ENCODE measurements at places on chromosomes 2 and 18.

DNA sequence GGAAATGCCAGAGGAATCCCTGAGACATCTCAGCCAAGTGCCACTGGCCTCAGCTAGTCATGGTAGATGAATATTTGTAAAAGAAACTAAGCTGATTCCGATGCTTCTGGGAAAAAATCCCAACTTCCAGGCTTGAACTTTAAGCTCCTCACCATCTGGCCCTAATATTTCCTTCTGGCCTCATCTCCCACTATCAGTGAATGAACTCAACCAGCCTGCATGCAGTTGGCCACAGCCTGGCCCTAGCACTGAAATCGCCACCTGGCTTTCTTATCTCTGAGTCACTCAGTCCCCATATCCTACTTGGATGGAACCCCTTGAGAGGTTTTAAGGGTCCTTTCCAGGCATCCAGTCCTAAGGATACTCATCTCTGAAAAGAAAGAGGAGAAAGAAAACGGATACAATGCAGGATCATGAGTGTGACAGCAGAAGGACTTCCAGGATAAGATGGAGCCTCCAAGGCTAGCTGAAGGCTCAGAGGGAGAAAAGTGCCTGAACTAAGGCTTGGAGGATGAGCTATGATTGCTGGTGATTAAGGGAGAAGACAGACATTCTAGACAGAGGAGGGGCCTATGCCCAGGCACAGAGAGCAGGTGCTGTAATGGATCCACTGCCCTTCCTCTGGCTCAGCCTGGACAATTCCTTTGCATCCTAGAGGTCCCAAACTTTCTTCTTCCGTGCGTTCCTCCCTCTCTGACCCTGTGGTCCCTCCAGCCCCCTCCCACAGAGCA is 141.5 kb upstream of the MYCN start:
- DNase-seq: peak; percentile 84

DNA sequence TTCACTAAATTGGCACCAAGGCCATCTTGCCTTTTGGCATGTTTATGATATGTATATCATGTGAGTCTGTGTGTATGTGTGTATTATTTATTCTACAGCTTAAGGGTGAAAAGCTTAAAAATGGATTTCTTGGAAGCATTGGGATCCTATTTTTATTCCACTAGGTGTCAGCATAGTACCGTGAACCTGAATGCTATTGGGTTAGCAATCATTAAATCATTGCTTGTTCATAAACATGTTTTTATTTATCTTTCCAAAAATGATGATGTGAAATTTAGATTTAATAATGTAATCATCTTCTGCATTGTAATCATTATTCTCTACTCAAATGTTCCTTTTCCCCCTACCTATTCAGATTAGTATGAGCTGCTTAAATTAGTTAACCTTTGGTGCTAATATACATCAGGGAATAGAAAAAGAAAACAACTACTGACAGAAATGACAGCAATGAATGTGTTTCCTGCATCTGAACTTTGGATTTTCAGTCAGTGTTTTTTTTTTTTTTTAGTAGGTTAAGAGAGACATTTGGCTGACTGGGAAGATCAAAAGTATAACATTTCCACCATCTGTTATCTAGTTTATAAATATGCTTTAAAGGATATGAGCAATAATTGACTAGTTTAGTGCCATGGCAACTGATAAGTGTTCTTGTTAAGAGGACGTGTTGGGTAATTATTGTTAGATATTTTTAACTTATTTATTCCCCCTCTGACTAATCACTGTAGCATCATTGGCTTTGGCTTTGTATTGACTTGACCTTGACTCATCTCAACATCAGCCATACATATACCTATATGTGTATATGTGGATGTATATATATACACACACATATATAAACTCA is 14.1 kb upstream of the ZSWIM2 start:
- DNase-seq: peak; percentile 45

DNA sequence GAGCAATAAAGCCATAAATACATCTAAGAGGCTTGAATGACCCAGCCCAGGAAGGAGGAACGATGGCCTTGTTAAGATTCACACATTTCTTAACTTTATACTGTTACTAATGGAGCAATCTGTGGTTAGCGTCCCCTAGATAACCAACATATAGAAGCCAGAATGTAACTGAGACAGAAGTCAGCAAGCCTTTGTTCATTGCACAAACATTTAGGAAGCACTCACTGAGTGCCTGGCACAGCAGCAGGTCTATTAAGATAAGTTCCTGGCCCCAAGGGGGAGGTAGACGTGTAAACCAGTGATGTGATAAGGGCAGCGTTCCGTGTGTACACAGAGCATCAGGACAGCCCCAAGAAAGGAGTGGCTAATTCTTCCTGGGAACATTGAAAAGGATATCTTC is 63.6 kb upstream of the ATL2 start:
- no peak for DNase-seq

DNA sequence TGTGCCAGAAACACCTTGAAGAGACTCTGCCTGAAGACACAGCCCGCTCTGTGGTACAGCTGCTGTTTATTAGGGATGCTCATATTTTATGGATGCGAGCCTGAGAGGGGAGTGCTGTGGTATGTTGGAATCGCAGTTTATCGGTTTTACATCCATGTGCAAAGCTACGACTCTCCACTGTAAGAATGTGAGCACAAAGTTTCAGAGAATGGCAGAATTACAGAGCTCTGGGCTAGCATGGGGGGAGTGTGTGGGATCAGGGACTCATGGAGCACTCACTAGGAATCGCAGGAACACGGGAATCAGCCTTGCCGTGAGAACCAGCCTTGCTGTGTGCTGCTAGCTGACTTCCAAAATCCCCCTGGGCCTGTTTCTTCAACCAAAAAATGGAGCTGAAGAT is 199.9 kb downstream of the RNF144A start:
- DNase-seq: no peak

DNA sequence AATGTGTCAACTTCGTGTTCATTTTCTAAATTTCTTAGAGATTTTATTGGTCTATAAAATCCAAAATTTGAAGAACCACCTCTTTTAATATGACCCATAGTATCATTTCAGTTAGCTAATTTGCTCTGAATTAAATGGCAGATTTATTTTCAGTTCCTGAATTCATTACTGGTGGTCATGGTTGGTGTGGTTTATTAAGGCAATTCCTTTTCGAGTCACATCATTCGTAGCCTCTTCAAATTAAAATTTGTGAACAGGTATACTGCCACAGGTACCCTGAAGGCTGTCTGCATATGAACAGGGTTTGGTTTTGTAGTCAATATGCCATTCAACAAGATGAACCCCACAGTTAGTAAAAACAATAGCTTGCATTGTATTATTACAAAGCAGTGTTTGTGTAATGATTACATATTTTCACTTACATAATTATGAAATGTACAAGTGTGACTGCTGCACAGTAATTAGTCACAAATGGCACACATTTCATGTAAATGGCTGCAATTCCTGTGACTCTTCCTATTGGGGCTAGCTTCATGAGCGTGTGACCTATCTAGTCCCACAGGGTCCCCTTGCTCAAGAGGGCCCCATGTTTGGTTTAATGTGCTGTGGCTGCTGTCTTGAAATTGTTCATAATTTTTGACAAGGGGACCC is 48.9 kb downstream of the CDC42EP3 start:
- DNase-seq: no peak

DNA sequence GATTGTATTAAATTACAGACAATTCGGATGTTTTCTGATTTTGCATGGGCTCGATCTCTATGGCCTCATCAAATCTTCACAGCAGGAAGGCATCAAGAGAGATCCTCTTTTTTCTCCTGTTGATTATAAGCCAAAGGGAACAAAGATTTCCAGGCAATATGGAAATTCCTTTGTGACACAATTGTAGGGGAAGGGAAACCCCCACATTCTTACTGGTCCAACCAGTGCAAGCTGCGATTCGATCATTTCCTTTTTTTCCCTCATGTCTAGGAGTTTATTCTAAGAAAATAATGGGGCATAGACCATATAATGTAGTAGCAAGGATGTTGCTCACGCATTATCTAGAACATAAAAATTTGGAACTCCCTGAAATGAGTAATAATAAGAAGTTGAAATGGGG is 87.7 kb downstream of the LYPD6 start:
- no peak for DNase-seq

- peak; percentile 1 for DNase-seq
Observed at GRCh38 chr18:7388741-7389140, 157.9 kb downstream of the LRRC30 start.

- DNase-seq: peak; percentile 43
Observed at GRCh38 chr2:108449410-108450130, 564 bp downstream of the GCC2 start.

DNA sequence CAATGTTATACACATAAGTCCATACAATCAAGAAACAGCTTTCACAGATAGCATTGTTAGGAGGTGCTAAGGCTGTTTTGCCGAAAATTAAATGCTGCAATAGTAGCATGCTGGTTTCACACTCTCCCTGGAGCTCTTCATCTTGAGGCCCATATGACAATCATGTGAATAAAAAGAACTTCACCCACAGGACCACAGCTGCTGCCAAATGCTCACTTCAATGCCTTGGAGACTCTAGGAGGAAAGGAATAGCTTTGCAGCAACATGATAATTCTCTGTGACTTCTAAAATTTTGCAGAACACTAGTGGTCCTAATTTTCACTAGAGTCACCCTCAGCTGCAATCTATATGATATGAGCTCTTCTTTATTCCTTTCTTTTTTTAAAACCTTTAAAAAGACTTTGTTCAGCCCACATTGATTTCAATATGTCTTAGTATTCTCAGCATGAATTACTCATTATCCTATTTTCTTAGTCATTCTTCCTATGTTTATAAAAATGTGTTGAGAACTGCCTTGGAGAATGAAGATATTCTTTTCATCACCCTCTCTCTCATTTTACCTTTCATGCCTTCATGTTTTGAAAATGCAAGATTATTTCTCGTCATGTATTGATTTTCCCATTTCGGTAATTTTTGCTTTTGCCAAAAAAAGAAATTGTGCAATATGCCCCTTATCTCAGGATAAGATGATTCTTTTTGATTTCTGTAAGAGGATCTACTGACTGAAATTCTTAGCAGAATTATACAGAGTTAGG is 108.2 kb downstream of the PDE1A start:
- DNase-seq: no peak

- no peak for DNase-seq
Observed at GRCh38 chr2:212733273-212733672, 194.7 kb upstream of the ERBB4 start.

- DNase-seq: no peak
Observed at GRCh38 chr2:558302-558642, 118.9 kb downstream of the TMEM18 start.

DNA sequence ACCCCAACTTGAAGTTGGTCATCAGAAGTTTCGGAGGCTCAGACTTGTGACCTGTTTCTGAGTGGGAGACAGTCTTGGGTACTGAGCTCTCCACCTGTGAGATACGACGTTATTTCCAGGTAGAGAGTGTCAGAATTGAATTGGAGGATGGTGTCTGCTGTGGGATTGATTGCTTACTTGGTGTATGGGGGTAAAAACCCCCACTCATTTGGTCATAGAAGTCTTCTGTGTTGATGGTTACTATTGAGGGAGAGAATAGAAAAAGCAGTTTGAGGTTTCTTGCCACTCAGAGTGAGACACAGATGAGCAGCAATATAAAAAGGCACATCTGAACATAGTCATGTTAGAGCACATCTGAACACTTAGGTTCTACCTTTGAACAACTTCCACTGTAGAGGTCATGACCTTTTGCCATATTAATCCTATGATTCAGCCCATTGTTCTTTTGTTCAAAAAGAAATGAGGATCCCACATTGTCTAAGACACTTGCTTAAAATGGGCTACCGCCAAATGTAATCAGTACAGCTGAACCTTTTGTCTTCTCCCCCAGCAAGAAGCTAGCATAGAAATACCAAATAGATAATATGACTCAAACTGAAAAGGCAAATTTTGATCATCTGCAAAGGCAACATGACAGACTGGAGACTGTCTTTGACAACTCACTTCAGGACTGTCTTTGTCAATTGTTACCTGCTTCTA is 73.3 kb downstream of the NAB1 start:
- DNase-seq: no peak

DNA sequence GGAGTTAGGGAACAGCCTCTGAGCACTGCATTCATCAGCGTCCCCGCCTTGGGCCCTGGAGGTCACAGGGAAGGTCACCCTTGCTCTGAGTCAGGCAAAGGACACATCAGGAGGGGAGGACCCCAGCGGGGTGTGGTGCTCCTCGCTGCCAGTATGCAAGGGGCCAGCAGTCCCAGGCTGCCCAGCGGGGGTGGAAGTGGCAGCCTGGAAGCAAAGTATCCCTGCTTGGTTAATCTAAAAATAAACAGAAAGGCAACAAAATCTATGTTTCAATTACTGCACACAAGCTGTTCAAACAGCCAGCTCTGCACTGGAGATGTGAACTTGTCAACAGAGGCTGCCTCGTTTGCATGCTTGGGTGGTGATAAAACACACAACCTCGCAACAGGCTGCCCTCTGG is 164.1 kb downstream of the KLHL29 start:
- no peak for DNase-seq

DNA sequence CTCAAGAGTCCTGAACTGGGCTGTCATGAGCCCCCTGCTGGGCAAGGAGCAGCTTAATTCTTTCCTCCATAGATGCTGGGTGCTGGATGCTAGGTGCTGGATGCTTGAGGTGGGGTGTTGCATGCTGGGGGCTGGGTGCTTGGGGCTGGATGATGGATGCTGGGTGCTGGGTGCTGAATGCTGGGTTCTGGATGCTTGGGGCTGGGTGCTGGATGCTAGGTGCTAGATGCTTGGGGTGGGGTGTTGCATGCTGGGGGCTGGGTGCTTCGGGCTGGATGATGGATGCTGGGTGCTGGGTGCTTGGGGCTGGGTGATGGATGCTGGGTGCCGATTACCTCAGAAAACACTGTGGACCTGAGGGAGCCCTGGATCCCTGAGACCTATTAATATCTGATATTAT is 837.7 kb downstream of the GALR1 start:
- DNase-seq: no peak

DNA sequence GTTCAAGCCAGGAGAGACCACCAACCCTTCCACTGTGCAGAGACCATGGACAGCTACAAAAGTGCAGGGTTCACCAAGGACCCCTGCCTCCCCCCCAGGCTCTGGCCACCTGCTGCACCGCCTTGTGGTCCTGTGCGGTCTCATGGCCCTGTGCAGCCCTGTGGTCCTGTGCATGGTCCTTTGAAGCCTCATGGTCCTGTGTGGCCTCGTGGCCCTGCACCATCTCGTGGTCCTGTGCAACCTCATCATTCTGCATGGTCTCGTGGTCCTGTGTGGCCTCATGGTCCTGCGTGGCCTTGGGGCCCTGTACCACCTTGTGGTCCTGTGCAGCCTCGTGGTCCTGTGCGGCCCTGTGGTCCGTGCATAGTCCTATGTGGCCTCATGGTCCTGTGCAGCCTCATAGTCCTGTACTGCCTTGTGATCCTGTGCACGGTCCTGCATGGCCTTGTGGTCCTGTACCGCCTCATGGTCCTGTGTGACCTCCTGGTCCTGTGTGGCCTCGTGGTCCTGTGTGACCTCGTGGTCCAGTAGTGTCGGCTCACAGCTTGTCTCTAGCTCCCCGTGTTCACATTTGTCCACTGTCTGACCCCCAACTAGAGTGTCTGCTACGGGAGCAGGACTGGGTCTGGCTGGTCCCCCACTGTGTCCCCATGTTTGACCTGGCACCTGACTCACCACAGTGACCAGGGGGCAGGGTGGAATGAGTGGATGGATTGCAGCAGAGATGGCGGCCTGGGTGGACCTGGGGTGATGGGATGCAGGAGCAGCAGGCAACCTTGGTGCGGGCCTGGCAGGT is 20.0 kb upstream of the OTOS start:
- DNase-seq: no peak

GRCh38 chr2:233892793-233893192 is 24.4 kb upstream of the TRPM8 start:
- no peak for DNase-seq

GRCh38 chr18:38751898-38752297 is 1186.3 kb upstream of the CELF4 start:
- DNase-seq: no peak

GRCh38 chr2:157394928-157395327 is 49.0 kb downstream of the CYTIP start:
- DNase-seq: no peak
